HuH-7.5 (cell line): ENCODE measurements at places on chromosomes 5 and 9.
A peak's percentile ranks its signal among the peaks of the same experiment; 100 is the strongest.

- no peak for DNase-seq
These were observed 52.8 kb downstream of the PRRT1B start for GRCh38 chr9:131598121-131598520.

DNA sequence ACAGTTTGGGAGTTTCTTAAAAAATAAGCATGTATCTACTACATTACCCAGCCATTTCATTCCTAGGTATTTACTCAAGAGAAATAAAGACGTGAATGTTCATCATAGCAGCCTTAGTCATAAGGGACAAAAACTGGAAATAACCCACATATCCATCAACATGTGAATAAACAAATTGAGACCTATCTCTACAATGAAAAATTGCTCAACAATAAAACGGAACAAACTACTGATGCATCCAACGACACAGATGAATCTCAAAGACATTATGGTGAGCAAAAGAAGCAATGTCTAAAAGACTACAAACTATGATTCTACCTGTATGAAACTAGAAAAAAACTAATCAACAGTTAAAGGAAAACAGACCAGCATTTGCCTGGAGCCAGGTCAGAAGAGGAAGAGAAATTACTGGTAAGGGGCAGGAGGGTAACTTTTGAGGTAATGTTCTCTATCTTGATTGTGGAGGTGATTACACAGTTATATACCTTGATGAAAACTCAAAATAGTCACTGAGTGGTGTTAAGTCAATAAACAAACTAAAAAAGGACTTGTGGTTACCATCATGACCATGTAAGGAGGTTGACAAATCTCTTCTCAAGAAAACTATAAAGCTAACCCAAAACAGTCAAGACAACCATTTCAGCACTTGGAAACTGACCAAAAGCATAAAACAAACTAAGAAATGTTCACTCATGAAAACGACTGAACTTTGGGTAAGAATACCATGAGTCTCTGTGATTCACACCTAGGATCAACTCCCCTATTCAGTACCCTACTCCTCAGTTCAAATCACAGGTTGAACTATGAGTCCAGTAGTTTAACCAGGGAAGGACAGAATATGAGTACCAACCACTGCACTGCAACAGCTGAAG, 10.4 kb downstream of the UIMC1 start:
- DNase-seq = no peak

DNA sequence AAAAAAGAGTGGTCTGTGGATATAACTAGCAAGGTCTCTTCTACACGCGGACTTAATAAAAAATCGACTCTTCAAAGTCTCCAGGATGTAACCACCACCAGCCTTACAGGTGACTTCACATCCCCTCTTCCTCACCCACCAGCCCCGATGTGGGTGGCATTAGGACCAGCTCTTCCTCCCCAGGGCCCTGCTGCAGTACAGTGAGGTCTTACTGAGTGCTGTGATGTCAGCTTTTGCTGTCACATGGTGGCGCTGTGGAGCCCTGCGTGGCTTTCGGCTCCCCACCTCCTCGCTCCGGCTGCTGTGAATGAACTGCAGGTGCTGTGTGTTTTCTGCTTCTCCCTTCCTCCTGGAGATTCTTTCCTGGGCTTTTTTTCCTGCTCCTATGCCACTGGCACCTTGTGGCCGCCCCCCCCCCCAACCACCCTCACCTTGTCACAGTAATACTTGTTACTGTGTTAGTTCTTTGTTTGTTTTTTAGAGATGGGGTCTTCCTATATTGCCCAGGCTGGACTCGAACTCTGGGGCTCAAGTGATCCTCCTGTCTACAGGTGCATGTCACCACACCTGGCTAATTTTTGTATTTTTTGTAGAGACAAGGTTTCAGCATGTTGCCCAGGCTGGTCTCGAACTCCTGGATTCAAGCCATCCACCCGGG, 15.8 kb upstream of the RAPGEF1 start:
- peak; percentile 73 for DNase-seq

GRCh38 chr5:134938030-134938429, 29.7 kb upstream of the CATSPER3 start:
- DNase-seq = no peak

DNA sequence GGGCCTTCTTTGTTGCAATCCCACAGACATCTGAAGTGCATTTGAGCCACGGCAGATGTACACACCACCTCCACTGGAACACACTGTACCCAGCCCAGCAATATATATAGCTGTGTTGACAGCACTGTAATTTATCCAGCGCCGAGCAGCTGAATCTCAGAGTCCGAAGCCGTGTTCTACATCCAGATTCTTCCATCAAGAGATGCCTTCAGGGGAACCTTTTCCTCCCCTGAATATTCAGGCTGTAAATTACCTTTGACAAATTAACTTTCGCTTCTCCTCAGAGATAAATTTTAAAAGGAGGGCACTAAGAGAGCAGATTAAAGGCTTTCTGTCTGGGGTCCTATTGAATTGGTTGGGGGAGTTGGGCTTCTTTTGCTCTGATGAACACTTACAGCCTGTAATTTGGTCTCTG, 76.4 kb downstream of the ROR2 start:
- no peak for DNase-seq

DNA sequence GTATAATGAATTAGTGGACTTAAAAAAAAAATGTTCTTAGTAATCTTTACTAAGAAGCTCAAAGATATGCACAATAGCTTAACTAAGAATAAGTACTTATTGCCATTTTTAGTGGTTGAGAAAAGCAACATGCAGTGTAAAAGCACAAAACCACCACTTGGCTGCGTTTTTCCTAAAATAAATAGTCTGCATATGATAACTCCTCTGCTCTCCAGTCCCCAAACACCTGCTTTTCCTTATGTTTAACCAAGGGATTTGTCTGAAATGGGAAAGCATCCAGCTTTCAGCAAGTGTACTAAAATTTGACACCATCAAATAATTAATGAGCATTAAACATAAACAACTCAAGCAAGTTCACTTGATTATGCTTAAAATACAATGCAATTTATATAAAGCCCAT, 41.4 kb downstream of the PSIP1 start:
- DNase-seq = no peak

GRCh38 chr5:149481485-149481884, 69.8 kb downstream of the CSNK1A1 start:
- DNase-seq = no peak

- no peak for DNase-seq
These were observed 30.4 kb downstream of the PSMB7 start for GRCh38 chr9:124384846-124385245.

DNA sequence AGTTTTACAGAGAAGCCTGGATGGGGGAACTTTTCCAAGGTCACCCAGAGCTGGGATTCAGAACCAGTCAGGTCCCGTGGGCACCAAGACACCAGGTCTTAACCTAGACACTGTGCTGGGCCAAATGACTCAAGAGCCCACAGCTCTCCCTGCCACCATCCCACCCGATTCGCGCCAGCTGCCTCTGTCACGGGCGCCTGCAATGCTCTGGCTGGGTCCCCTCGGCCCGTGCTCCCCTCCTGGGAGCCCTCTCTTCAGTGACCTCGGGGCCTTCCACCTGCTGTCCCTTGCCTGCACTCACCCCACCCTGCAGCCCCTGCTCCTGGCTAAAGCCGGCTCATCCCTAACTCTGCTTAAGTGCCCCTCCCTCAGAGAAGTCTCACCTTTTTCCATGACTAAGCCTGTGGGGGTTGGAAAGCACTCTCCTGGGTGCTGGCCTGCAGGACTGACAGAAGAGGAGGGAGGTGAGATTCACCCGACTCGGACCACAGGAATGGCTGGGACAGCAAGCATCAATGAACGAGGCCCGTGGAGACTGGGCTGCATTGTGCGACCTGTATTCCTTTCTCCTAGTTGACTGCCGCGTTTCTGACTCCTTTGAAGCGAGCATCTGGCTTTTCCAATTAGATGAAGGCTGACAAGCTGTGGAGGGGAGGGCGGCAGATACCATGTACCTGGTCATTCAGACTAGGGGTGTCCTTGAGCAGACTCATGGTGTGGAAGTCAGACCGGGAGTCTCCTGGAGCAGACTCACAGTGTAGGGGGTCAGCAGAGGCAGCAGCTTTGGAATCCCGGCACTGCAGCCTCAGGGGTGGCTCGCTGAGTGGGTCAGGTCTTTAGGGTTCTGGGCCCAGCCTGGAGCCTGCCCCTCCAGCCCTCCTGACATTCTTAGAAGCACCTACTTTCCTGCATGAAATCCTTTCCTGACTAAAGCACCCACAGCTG, 5.8 kb upstream of the IL4 start:
- DNase-seq = no peak

- no peak for DNase-seq
These were observed 302.6 kb upstream of the TAS2R1 start for GRCh38 chr5:9932770-9933169.

DNA sequence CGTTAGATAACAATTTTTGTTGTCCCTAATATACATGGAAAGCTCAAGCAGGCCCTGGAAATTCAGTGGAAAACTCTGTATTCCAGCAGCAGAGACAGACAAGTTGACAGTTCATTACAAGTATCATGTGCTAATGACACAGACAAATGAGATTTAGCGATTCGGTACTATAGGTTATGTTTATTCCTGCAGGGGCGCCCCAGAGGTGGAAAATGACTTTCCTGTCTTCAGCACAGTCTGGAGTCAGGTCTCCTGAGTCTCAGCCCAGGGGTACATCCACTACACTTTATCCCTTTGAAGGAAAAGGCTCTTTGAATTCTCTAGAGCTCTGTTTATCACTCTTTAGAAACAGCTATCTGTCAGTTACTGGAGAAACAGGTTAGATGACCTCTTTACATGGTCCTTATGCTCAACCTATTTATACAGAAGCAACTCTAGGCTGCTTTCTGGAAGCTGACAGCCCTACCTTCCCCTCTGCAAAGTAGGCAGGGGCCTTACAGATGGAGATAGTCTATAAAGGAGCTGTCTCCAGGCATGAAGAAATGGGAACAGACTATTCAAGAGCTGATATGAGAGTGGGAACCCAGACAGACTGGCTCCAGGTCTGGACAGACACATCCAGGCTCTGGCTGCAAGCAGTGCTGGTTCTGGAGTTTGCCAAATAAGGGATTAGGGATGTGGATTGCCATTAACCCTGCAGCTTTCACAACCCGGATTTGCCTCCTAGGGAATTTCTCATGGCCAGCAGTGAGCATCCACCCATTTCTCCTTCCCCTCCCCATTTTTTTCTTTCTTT, 7.2 kb upstream of the SLC31A2 start:
- DNase-seq = no peak

GRCh38 chr5:157247267-157247666, 18.7 kb upstream of the CYFIP2 start:
- no peak for DNase-seq

- DNase-seq = no peak
These were observed 7.8 kb upstream of the TNFAIP8 start for GRCh38 chr5:119347991-119348390.

- no peak for DNase-seq
These were observed 21.5 kb upstream of the NFIL3 start for GRCh38 chr9:91445135-91445534.

GRCh38 chr5:96629774-96630173, 32.4 kb upstream of the CAST start:
- no peak for DNase-seq

GRCh38 chr9:127945942-127946341, 8.3 kb upstream of the DPM2 start:
- DNase-seq = no peak

DNA sequence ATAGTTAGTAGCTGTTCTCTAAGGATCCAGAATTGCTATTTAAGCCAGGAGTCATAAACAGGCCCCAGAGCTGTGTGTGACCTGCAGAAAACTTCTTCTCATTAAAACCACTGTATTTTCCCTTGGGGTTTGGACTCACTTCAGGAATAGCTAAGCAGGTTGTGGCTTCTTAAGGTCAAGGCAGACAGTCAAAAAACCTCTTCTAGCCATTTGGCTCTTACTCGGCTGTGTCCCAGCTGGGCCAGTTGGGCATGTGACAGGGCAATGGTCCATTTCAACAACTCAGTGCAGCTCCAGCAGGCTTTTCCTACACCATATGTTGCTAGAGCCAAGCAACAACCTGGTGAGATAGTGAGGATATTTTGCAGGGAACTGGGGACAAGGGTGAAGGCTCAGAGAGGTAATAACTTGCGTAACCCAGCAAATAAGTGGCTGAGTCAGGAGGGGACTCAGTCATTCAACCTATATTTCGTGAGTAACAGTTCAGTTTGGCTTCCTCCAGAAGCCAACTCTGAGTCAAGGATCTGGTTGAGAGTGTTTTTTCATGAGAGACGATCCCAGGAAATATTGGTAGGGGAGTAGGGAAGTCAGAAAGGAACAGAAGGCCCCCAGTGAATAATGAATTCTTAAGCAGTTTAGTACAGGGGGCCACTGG, 115.4 kb upstream of the PPP2R2B start:
- no peak for DNase-seq

DNA sequence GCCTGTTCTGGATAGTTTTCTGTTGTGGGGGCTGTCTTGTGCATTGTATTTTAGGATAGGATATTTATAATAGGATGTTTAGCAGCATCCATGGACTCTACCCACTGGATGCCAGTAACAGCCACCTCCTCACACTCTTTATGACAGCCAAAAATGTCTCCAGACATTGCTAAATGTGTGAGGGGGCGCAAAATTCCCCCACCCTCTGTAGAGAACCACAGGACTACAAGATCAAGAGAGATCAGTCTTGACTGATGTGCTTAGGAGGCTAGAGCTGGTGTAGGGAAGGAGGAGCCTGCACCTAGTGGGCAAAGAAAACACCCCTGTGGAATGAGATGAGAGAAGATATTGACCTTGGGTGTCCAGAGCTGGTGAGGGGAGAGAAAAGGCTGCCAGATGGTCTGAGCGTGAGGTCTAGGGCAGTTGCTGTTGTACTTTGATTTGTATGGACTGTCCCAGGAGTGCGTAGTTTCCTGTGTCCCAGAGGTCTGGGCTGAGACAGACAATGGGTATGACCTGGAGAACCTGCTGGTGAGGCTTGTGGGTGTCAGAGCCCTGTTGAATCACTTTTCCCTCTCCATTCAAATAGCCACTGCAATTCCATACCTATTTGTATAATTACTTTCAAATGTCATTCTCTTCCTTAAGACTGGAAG, 16.3 kb downstream of the DAPK1 start:
- no peak for DNase-seq

DNA sequence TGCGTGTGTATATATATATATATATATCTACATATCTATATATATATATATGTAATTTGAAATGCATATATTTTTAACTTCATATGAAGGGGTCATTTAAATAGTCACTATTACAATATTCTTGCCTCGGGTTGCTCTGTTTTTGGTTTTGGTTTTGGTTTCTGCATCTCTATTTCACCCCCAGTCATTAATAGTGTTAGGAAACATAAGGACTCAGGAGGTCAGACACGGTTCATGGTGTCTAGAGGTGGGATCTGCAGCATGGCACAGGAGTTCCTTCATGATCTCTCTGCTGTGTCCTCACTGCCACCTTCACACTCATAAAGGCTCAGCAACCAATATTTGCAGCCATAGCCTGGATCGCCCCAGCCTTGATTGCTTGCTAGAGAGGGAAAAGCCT, 16.6 kb downstream of the C5orf58 start:
- no peak for DNase-seq
